ENCODE measurements at places on chromosomes 2 and 18.

DNA sequence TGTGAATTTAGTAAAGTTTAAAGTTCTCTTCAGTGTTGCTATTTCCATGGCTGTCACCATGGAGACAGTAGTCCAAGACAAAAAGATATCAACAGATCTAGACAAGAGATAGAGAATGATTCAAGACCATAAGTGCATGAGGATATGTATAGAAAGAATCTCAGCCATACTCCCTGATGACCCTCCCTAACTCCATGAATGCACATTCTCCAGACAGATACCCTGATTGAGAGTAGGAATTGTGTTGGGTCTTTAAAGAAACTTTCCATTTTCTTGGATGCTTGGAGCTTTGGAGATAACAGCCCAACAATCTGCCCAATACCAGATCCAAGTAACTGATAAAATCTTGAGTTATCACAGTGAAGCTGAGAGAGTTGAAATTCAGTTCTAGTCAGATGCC is 1601.2 kb upstream of the CELF4 start:
- no peak for DNase-seq

- peak; percentile 28 for DNase-seq
These were observed 113.0 kb downstream of the ATP9B start for GRCh38 chr18:79182047-79182713.

GRCh38 chr18:48125724-48126123 is 195.3 kb upstream of the SMAD2 start:
- no peak for DNase-seq

DNA sequence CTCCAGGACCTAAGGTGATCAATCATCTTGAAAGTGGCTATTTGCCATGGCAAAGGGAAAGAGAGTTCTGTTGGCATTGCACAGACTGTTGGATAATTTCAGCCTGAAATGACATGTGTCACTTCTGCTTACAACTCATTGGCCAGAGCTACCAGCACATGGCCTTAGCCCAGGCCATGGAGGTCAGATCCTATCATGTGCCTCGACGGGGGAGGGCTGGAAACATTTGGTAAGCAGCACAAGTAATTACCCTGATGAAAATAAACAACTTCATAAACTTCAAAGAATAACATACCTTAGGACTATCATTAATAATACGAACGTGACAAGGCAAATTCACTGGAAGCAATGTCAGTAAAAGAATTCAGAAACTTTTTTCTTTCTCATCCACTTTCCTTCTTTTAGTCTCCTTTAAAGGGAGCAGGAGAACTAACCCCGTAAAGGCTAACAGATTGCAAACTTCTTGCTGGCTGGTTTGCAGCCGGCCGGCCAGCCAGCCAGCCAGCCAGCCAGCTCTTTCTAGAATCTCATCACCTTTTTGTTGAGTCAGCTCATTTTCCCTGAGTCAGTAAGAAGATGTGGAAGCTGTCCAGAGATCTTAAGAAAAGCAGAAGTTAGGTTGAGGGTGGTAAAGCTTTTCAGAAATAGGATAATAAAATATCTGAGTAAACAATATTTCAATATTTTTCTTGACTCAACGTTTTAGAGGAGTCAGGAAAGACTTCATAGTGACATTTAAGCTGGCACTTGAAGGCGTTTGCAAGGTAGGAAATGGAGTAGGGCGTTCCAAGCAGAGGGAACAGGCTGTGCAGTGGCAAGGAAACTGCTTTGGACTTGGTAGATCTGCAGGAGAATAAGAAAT is 31.9 kb downstream of the CNRIP1 start:
- no peak for DNase-seq

DNA sequence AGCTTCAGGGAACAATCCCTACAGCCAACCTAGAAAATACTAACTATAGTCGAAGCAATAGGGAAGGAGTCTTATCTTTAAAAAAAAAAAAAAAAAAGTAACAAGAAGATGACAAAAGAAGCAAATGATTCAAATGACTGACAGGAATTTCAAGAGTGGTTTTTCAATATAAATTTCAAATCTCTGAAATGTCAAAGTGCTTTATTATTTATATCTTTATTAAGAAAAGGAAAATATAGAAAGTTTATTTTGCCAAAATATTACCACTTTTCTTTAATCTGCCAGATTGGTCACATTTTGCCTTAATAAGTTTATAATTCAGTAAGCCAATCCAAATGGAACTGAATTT is 63.5 kb upstream of the HNRNPA3 start:
- no peak for DNase-seq

DNA sequence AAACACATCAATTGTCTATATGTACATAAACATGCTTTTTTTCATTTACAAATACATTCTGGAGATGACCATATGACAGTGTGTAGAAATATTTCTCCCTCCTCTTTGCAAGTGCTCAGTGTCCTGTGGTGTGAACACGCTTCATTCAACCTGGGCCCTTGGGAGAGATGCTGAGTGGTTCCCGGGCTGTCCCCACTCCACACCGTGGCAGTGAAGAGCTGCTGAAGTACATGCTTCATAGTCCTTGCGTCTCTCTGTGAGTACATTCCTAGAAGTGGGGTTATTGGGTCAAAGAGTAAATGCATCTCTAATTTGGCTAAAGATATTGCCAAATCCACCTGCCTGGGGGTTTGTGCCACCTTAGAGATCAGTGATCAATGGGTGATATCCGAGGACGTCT is 6.5 kb upstream of the GPR35 start:
- DNase-seq, result no peak

- no peak for DNase-seq
These were observed 82.8 kb downstream of the GLI2 start for GRCh38 chr2:120818441-120818920.

GRCh38 chr2:3343012-3343411 is 34.6 kb downstream of the EIPR1 start:
- no peak for DNase-seq

- DNase-seq, result peak; percentile 96
These were observed 175.7 kb downstream of the SOCS6 start for GRCh38 chr18:70464343-70465114.

DNA sequence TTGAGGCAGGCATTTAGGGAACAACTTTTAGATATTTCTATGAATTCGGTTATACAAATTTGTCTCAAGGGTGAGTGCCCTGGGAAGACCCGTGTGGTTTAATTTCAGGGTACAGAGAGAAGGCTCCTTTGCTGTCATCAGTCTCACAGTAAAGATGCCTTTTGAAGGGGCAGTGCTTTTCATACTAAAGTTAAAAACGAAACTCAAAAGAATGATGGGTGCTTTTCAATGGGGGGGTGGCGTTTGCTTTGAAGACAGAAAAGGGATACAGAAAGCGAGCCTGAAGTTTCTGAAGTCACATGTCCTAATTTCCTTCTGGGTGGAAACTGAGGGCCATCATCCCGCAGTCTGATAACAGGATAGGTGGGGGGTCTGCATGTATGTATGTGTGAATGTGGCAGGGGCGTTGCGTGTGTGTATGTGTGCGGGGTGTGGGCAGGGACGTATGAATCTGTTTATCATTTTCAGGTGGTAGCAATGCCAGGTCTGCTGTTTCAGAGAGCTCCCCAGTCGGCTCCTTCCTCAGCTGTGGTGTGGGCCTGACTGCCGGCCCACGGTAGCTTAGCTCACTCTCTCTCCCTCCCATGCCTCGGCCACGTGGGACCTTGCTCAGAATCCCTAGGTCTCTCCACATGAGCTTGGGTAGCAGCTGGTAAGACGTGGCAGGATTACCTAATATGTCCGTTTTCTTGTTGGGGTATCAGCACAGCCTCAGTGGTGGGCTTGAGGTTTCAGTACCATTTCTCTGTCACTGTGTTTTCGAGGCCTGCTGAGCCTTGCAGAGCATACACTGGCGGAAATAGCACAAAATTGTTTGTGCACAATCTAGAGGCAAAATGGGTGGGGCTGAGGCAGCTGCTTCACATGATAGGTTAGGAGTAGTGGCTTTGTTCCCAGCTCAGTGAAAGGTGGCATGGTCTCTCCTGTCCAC is 32.7 kb downstream of the ARHGAP25 start:
- no peak for DNase-seq

- DNase-seq, result no peak
These were observed 752.0 kb upstream of the HS6ST1 start for GRCh38 chr2:129070663-129071062.

DNA sequence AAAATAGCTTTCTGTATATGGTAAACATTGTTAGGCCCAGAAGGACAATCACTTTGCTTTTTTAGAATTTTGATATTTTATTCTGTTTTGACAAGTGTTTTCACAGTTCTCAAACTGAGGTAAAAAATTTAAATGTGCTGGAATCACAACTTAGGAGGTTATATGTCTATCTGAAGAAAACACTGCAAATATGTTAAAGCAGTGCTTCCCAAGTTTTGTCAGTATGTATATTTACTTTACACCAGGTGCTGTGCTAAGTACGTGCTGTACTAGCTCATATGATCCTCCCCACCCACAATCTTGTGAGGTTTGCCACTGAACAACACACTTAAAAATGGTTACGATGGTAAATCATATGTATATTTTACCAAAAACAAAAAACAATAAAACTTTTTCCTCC is 124.2 kb downstream of the CABYR start:
- no peak for DNase-seq

- no peak for DNase-seq
These were observed 4.5 kb downstream of the TEX261 start for GRCh38 chr2:70990216-70990615.

DNA sequence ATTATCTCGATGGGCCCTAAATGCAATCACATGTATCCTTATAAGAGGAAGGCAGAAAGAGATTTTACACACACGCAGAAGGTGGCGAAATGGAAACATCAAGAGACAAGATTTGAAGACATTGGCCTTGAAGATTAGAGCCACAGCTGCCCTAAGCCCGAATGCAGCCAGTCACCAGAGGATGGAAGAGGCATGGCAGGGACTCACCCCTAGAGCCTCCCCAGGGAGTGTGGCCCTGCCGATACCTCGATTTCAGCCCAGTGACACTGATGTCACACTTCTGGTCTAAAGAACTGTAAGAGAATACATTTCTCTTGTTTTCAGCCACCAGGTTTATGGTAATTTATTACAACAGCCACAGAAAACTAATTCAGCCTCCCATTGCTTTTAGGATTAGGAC is 17.4 kb downstream of the TTC39C start:
- no peak for DNase-seq

- DNase-seq, result no peak
These were observed 5.9 kb downstream of the NRXN1 start for GRCh38 chr2:51025906-51026555.

DNA sequence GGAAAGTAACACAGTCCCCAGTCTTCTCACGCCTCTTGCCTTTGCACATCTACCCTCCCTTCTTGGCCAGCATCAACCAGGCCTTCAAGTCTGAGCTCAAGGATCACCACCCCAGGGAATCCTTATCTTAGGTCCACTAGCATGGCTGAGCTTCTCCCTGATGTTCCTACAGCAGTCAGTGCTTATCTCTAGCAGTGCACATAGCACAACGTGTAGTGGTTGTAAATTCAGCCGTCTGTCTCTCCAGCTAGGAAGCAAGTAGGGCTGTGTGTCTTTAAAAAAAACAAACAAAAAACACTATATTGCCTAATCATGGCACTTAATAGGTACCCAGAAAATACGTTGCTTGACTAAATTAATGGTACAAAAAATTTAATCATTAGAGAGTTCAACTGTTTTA is 29.2 kb downstream of the KCNG3 start:
- DNase-seq, result no peak

- DNase-seq, result no peak
These were observed 42.4 kb downstream of the XDH start for GRCh38 chr2:31372097-31372496.

GRCh38 chr2:219441451-219442255 is 7.0 kb downstream of the SPEG start:
- DNase-seq, result peak; percentile 69

GRCh38 chr2:45273412-45274249 is 264.4 kb upstream of the SIX2 start:
- DNase-seq, result peak; percentile 95

GRCh38 chr2:52613064-52613463 is 1154.5 kb upstream of the CHAC2 start:
- DNase-seq, result no peak

- no peak for DNase-seq
These were observed 74.4 kb upstream of the EPB41L3 start for GRCh38 chr18:5618047-5618688.

DNA sequence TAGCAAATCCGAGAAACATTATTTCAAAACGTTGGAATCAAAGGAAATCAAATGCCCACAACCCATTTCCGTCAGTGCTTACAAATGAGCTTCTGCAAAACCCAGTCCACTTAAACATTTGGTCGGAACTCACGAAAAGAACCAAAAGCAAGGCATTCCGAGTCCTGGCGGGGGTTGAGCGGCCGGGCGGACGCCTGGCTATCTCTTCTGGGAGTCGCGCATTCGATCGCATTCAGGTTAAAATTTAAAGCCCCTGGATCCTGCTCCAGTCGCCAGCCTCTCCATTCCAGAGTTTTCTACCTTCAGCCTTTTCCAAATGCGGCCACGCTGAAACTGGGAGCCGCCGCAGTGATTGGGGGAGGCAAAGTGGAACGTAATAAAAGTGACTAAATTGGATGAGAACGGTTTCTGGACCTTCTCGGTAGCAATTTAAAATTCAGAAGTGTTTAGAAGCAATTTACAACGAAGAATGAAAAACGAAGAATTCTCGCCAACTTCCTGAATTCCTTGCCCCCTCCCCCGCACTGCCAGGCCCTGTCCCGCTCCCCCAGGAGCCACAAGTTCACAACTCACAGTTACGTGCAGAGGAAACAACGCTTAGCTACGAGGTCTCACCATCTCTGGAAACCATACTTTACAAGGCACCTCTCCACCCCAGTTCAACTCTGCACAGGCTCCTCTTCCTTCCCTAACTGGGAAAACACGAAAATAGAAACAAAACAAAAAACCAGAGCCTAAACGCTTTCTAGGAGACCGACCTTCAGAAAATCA is 1.7 kb upstream of the GATA6 start:
- DNase-seq, result no peak

GRCh38 chr2:19833978-19834377 is 67.8 kb downstream of the TTC32 start:
- no peak for DNase-seq

DNA sequence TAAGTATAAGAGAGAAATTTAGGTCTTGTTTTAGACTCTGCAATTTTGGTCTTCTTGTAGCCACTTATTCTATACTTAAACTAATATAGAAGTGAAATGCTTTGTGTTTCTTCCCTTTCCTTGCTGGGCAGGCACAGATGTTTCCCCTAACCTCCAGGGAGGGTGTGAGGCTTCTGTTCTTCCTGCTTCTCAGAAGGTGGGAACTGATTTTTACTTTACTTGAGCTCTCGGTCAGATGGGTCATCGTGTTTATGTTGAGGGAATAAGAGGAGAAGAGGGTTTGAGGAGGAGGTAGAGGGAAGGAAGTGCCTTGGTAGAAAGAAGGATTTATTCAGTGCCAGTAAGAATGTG is 92.5 kb upstream of the CXCR4 start:
- DNase-seq, result no peak

DNA sequence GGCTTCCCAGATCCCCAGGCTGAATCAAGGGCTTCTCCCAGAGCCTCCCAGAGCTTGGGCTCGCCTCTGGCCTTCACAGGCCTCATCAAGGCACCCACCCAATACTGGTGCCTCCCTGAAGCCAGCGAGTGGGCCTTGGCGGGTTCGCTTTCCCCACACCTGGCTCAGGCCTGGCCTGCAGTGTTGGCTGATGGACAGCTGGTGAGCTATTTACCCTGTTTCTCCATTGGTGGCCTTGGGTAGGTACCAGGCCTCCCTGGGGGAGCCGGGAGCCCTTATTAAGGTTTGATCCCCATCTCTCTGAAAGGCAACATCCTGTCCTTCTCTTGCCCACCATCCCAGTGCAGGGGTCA is 18.2 kb upstream of the DUSP2 start:
- no peak for DNase-seq

GRCh38 chr2:230348787-230349186 is 21.8 kb downstream of the SP140L start:
- no peak for DNase-seq

- no peak for DNase-seq
These were observed 275.2 kb downstream of the IRS1 start for GRCh38 chr2:226524381-226524843.

- DNase-seq, result peak; percentile 87
These were observed 134.5 kb downstream of the NAPG start for GRCh38 chr18:10660179-10660884.

All from NCI-H146 (cell line).